ENCODE measurements at places on chromosomes 5 and 9.

DNA sequence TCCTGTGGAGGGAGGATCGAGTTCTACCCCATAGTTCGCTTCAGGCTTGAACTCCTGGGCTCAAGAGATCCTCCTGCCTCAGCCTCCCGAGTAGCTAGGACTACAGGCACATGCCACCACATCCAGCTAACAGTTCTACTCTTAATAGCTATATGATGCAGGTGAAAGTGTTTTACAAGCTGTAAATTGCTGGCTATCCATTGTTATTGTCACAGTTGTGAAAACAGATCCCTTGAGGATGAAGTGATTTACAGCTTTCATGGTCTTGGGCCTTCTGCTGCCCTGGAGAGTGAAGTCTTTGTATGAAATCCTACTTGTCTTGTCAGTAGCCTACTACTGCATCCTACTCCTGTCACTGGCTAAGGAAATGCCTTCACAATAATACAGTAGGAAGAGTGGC, 48.0 kb downstream of the GRAMD2B start:
- DNase-seq = no peak

GRCh38 chr5:35838370-35839042, 18.2 kb upstream of the IL7R start:
- DNase-seq = no peak

GRCh38 chr5:168654211-168654721, 75.1 kb upstream of the PANK3 start:
- DNase-seq = peak; percentile 19

DNA sequence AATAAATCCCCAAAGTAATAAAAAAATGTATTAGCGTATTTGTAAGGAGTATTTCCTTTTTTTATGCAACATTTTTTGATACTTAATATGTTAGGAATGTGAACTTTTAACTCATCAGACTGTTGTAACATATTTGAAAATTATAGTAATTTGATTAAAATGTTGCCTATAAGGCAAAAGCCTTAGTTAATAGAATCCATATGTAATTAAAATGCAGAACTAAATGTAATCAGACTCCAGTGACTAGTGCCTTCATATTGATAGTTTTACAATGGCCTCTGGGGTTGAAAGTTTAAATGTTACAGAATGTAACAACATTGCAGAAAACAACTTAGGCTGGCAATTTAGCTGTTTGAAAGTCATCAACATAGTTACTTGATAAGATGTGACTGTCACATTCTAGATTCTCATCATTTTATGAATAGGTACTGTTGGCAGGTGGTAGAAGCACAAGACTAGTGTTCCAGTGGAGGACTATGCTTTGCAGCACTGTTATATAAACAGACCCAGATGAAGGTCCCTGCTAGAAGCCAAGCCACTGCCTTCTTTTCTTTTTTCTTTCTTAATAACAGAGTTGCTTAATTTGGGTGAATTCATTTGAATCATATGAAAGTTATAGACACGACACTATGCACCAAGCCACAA, 382.9 kb downstream of the CCDC171 start:
- DNase-seq = no peak

- DNase-seq = no peak
These were observed 756.5 kb upstream of the ADAMTS16 start for GRCh38 chr5:4383518-4384198.

DNA sequence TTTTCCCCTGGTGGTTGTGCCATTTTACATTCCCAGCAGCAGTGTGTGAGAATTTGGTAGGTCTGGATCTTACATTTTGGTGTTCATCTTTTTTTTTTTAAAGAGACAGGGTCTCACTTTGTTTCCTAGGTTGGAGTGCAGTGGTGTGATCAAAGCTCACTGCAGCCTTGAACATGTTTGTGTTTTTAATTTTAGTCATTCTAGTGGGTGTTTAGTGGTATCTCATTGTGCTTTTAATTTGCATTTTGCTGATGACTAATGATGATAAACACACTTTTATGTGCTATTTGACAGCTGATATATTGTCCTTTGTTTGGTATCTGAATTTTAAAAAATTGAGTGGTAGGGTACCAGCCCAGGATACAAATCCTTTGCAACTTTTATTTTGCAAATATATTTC, 53.4 kb upstream of the POMT1 start:
- DNase-seq = no peak

GRCh38 chr9:73597771-73598170, 446.1 kb downstream of the ANXA1 start:
- no peak for DNase-seq

- no peak for DNase-seq
These were observed 156.9 kb upstream of the MVB12B start for GRCh38 chr9:126169736-126170135.

DNA sequence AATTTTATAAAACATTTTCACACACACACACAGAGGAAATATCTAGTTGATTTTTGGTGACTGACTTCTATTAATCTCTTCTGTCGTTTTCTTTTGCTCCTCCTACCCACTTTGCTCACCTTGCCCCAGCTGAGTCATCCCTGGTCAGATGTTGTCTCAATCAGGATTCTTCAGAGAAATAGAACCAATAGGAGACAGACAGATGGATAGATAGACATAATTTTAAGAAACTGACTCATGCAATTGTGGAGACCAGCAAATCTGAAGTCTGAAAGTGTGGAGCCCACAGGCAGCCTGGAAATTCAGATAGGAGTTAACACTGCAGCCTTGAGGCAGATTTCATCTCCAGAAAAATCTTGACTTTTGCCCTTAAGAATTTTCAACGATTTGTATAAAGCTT, 37.0 kb upstream of the PIK3R1 start:
- DNase-seq = no peak

- DNase-seq = no peak
These were observed 215.1 kb upstream of the RFX3 start for GRCh38 chr9:3740690-3741419.

DNA sequence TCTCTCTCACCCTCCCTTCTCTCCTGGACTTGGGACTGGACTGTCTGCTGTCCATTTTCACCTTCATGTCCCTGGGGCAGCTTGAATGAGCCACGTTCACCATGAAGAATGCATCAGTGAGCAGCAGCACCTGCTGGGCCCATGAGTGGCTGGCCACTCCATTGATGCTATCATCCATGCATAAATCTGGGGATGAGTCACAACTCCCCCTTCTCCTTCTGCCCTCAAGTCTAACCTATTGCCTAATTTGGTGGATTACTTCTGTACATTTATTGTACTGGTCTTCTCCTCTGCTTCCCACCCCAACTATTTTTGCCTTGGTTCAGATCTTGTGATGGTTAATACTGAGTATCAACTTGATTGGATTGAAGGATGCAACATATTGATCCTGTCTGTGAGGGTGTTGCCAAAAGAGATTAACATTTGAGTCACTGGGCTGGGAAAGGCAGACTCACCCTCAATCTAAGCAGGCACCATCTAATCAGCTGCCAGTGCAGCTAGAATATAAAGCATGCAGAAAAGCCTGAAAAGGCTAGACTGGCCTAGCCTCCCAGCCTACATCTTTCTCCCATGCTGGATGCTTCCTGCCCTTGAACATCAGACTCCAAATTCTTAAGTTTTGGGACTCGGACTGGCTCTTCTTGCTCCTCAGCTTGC, 46.7 kb downstream of the GDNF start:
- no peak for DNase-seq

GRCh38 chr9:18985464-18985951, 47.5 kb downstream of the SAXO1 start:
- DNase-seq = no peak

- no peak for DNase-seq
These were observed 4.2 kb downstream of the KCNIP1 start for GRCh38 chr5:170508036-170508435.

DNA sequence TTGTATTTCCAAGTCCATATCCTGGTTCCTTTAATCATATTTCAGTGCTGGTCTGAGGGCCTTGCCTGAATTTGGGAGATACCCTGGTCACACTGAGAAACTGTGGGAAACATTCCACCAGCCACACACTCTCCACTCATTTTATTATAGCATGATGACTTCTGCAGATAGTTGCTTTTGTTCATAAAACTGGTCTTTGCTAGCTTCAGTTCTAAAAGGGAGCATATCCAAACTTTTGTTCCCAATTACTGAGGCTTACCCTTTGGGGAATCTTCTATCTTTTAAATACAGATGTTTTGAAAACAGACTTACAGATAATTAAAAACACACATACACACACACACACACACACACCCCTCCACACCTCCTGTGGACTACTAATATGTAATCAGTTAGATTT, 21.0 kb downstream of the DMGDH start:
- DNase-seq = no peak

DNA sequence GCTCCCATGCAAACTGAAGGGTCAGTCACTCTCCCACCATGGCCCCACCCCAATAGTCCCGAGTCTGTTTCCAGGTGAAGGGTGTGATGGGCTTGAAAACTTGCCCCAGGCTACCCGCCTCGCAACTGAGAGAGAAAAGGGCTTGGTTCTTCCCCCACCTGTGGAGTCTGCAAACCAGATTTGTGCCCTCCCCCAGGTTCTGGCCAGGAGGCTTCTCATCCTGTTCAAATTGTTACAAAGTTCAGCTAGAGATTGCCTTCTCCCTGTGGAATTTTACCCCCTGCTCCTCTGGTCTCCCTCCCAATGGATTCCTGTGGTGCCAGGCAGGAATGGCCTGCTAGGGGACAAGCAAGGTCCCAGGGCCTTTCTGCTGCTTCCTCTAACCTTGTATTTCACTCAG, 93.1 kb upstream of the ACO1 start:
- no peak for DNase-seq

- DNase-seq = no peak
These were observed at the start of gene HSDL2 for GRCh38 chr9:112380102-112380824. TSS of gene HSDL2 (plus strand) at chr9:112380108. CDS start at chr9:112380164, 56 bp downstream.

- no peak for DNase-seq
These were observed 47.5 kb downstream of the FAM114A2 start for GRCh38 chr5:153991168-153991567.

GRCh38 chr9:37243588-37244345, 123.4 kb downstream of the ZCCHC7 start:
- no peak for DNase-seq

DNA sequence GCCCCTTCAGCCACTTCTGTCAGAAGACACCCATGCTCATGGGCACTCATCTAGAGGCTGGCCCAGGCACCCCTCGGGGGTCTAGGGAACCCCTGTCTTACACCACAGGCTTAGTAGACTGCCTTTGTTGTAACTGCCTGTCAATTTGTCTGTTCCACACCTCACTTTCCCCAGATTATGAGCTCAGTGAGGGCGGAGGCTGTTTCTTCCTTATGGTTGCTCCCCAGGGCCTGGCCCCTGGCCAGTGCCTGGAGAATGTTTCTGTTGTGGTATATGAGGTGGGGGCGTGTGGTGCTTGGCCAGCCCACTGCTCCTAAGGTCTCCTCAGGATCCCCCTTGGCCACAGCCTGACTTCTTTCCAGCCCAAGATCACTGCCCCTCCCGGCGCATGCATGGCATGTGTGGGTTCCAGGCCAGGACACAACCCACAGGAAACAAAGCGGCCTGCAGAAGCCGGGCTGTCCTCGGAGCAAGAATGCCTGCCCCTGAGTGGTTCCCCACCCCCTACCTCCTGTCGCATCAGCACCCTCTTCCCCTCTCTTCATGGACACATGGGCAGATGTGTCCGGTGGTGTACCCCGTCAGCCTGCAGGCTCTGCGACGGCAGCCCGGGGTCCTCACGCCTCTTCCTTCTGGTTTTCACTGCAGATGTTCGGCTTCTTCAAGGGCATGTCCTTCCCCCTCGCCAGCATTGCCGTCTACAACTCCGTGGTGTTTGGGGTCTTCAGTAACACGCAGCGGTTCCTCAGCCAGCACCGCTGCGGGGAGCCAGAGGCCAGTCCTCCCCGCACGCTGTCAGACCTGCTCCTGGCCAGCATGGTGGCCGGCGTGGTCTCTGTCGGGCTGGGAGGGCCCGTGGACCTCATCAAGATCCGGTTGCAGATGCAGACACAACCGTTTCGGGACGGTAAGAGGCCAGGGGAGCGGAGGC, 17.7 kb downstream of the SLC25A48 start:
- DNase-seq = no peak

- no peak for DNase-seq
These were observed 59.6 kb downstream of the C9orf152 start for GRCh38 chr9:110148384-110148783.

- no peak for DNase-seq
These were observed 142.1 kb upstream of the NMUR2 start for GRCh38 chr5:152547202-152547601.

GRCh38 chr9:72356041-72356582, 8.9 kb downstream of the ZFAND5 start:
- no peak for DNase-seq
